ENCODE measurements at places on chromosomes 6 and 20. TPM values are rescaled to one million over a fixed set of nuclear protein-coding genes. Genes with fewer than 3 reads are reported as not detected.

The NOX3 gene
- total RNA-seq, result not detected

The PRPH2 gene
- 0.38 TPM for total RNA-seq

The OVOL2 gene
- total RNA-seq, result not detected

The FOXF2 gene
- 1.1 TPM for total RNA-seq

The ARHGAP40 gene
- not detected for total RNA-seq

The FHL5 gene
- 70.3 TPM for total RNA-seq

The EMILIN3 gene
- not detected for total RNA-seq

The TSBP1 gene
- total RNA-seq, result not detected

The PRICKLE4 gene
- total RNA-seq, result 11.7 TPM

The PPP1R3G gene
- total RNA-seq, result 1.8 TPM

GRCh38 chr6:33105916-33106871 lies 30.4 kb downstream of the HLA-DPB1 start:
- DNase-seq, result no peak

GRCh38 chr20:19710336-19711120 lies 47.5 kb upstream of the RIN2 start:
- no peak for DNase-seq

GRCh38 chr6:117270055-117270842 lies 4.9 kb downstream of the VGLL2 start:
- no peak for DNase-seq

GRCh38 chr20:5657190-5657875 lies 92.9 kb upstream of the SHLD1 start:
- DNase-seq, result no peak

DNA sequence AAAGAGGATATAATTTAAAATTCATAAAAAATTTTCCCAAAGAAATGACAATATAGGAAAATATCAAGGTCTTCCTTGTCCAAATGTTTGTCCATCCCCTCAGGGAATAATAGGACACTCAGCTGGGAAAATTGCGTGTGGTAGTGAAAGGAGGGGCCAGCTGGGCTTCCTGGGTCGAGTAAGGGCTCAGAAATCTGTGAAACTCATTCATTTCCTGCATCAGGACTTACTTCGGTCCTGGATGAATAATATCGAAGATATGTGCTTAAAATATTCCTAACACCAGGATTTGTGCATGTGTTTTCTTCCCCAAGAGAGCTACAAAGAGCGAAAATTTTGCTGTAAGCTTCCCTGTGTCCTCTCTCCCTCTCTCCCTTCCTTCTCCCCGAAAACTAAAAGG lies 118.2 kb upstream of the GJE1 start:
- DNase-seq, result no peak

DNA sequence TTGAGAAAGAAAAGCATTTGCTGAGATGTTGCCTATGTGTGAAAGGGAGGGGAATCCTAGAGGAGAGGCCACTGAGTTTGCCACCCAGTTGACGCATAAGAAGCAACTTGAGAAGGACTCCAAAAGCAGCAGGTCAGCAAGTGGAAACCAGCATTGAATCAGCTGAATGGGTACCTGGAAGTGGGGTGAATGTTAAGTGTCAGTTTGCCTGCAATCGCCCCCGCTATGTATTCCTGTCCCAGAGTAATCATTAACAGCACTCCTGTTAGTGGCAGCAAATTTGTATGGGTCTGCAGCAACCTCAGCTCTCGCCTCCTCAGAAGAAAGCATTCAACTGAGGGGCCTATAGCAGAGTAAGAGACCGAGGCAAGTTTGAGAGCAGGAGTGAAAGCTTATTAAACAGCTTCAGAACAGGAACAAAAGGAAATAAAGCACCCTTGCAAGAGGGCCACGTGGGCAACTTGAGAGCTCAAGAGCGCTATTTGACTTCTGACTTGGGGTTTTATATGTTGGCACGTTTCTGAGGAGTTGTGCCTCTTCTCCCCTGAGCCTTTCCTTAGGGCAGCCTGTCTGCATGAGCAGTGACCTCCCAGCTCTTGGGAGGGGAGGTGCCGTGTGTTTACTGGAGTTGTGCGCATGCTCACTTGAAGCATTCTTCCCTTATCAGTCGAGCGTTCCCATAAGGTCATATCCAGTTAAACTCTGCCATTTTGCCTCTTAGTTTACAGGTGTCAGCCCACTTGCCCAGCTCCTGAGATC lies 122.6 kb upstream of the PHACTR1 start:
- DNase-seq, result no peak

GRCh38 chr20:59461526-59461925 lies 142.8 kb upstream of the PHACTR3 start:
- no peak for DNase-seq

DNA sequence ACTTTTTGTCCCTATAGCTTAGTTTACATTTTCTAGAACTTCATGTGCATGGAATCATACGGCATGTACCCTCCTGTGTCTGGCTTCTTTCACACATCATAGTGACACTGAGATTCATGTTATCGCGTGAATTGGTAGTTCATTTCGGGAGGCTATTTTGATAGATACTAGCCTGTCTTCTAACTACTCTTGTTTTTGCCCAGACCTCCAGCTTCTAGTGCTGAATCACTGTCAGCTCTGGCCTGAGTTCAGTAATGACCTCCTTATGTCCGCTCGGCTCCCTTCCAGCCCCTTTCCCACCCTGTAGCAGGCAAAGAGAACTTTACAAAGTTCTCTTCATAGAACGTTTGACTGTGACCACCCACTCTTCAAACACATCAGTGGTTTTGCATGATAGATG lies 14.1 kb downstream of the MYBL2 start:
- DNase-seq, result no peak

DNA sequence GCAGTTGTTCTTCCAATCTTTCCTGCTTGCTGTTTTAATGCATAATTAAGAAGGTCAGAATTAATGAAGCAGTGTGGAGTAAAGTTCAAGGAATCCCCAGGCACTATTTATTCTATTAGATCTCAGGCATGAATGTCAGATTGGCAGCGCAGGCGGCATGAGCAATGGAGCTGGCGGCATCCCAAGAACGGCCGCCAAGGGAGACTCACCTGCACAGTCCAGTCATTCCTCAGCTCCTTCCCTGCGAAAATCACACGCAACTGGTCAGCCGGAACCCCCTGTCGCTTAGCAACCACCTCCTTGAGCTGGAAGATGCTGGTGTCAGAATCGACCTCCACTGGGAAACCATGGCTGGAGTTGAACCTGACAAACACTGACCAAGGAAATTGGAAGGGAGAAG lies 284.5 kb downstream of the PRKN start:
- DNase-seq, result no peak

GRCh38 chr20:33561692-33562601 lies 72.1 kb downstream of the CBFA2T2 start:
- DNase-seq, result peak; percentile 41
